ENCODE measurements at places on chromosomes 7 and 10. TPM values are rescaled to one million over a fixed set of nuclear protein-coding genes. Genes with fewer than 3 reads are reported as not detected.
A peak's percentile ranks its signal among the peaks of the same experiment; 100 is the strongest.

- DNase-seq: no peak
Observed at GRCh38 chr7:127581716-127582115, 3.7 kb downstream of the GCC1 start.

DNA sequence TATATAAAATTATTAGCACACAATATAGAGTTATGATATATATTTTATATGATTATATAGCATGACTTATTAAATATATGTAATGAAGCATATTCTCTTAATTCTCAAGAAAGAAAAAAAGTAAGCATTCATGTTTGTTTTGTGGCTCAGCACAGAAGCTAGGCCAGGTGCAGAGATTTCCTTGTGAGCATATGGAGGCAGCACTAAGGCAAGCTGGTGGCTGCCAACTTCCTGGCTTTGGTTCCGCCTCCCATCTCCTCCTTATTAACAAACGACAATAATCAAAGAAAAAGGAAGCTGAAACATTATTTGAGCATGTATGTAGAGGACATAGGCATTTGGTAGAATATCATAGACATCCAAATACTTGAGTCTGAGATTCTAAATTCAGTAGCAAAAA lies 130.3 kb downstream of the ST7 start:
- no peak for DNase-seq

DNA sequence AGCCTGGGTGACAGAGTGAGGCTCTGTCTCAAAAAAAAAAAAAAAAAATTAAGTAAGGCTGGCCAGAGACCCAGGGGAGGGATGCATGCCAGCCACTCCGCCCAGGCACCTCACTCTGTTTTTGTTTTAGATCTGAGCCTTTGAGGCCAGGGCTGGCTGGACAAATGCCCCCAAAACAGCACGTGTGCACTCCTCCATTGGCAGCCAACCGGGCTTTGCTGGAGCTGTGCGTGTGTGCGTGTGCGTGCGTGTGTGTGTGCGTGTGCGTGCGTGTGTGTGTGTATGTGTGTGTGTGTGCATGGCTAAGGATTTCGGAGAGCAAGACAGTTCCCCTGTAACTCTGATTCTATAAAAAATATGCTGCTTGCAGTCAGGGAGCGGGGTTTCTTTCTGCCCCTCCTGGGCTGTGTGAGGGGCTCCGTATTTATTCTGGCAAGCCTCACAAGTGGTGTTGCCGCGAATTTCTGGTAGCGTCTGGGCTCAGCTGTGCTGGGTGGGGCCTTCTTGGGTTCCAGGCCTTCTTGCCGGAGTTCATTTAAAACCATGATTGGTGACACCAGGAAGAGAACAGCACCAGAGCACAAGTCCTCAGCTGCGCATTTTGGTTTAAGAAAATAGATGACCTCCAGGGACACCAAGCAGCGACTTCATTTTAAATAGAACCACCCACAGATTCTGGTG lies 28.1 kb upstream of the UNCX start:
- no peak for DNase-seq

DNA sequence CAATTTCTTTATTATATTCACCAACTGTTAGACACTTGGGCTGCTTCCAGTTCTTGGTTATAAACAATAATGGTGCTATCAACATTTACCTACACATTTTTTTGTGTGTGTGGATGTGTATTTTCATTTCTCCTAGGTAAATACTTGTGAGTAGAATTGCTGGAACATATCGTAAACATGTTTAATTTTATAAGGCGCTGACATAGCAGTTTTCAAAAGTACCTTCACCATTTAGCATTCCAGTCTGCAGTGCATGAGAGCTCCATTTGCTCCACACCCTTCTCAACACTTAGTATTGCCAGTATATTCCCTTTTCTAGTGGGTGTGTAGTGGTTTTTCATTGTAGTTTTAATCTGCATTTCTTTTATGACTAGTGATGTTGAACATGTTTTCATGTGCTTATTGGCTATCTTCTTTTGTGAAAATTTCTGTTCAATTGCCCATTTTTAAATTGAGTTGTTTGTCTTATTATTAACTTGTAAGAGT lies 59.6 kb upstream of the FAM204A start:
- DNase-seq: no peak

DNA sequence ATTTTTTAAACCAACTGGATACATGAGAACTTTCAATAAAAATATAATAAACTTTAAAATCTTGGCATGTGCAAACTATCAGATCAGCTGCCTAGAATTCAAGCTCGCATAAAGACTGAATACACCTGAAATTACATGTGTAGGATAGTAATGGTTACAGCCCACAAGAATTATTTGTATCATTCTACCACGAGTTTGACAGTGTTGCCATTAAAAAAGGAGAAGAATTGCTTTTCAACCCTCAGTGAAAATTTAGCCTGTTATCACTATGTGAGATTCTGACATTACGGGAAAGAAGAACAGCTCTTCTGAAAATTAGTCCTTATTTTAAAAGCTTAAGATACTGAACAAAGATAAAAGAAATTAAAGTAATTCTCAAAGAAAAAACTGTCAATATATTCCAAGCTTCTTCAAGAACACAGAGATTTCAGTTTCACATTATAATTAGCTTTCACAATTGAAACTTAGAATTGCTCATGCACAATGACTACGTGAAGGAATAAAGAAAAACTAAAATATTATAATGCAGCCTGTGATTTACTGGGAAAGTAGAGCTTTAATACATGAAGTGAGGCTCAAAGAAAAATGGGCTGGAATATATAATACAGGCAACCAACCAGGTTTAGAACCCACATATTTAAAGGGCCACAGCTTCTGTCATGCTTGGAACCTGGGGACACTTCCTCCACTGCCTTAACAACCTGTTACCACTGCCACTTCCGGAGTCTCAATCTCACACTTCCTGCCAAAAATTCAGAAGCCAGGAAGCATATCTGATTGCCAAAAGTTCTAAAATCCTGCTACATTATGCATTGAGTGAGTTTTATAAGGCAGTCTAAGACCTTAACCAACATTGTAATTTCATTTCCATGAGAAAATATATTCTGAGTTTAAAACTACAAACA lies 23.2 kb downstream of the TPK1 start:
- no peak for DNase-seq

The ZDHHC4 gene
- 36.7 TPM for total RNA-seq

The LDB3 gene
- 1,542 TPM for total RNA-seq

DNA sequence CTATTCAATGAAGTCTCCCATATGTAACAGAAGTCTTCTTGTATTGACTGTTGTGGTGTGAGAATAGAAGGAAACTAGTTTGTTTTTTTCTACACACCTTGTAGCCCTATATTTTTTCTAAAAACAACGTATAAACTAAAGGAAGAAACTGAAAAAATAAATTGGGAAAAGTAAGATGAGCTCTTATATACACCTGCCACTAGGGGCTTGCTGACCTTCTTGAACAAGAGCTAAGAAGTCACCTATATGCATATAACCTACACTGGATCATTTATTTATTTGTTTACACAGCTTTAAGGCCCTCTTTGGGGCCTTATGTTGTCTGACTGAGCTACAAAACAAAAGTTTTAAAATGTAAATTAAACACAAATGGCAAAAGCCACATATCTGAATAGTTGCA lies 383.0 kb downstream of the HPSE2 start:
- no peak for DNase-seq

DNA sequence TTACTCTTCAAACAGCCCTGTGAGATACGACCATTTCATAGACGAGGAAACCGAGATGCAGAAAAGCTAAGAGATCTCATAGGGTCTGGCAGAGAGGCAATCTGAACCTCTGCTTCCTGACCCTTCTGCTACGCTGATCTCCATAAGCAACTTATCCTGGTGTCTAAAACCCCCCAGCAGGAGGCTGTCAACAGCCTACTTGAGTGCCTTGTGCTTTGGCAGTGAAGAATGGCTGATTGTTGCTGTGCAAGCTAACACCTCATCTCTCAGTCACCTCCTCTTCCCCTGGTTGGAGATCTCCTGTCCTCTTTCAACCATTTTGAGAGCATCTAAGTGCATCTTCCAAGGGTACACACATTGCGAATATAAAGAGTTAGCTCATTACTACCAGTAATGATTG lies 86.2 kb downstream of the AOAH start:
- DNase-seq: no peak

DNA sequence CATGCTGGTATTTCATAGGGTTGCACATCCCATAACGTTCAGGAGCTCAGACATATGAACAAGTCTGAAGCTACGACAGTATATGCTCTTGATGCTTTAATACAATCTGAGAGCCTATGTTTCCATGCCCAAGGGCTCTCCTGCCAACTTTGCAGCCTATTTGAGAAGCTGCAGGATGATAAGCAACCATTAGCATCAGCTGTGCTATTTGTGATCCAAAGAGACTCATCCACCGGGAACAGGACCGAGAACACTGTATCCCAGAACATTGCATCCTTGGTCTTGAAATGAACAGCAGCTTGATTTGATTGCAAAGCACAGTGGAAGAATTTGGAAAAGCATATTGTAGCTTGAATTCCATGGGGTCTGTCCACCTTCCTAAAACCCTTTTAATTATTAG lies 156.2 kb upstream of the PTER start:
- DNase-seq: no peak

- no peak for DNase-seq
Observed at GRCh38 chr7:128396357-128396756, 13.4 kb downstream of the IMPDH1 start.

- DNase-seq: no peak
Observed at GRCh38 chr10:90227217-90227656, 525.8 kb downstream of the KIF20B start.

DNA sequence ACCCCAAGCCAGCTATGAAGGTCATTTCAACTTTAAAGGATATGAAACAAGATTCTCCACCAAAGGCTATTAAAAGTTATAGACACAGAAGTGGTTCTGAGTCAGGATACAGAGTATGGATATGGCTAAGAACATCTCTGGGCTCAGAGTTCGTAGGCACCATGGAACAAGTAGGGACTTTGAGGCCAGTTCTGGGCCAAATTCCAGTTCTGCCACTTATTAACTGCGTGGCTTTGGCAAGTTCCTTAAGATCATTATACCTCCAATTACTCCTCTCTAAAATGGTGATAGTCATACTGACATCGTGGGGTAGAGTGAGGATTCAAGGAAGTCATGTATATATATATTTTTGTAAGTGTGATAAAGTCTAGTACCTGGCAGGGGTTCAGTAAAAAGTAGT lies 105.8 kb upstream of the NFE2L3 start:
- no peak for DNase-seq

The DGKB gene
- total RNA-seq: 0.30 TPM

- DNase-seq: no peak
Observed at GRCh38 chr7:100781255-100781654, 46.1 kb downstream of the EPHB4 start.

DNA sequence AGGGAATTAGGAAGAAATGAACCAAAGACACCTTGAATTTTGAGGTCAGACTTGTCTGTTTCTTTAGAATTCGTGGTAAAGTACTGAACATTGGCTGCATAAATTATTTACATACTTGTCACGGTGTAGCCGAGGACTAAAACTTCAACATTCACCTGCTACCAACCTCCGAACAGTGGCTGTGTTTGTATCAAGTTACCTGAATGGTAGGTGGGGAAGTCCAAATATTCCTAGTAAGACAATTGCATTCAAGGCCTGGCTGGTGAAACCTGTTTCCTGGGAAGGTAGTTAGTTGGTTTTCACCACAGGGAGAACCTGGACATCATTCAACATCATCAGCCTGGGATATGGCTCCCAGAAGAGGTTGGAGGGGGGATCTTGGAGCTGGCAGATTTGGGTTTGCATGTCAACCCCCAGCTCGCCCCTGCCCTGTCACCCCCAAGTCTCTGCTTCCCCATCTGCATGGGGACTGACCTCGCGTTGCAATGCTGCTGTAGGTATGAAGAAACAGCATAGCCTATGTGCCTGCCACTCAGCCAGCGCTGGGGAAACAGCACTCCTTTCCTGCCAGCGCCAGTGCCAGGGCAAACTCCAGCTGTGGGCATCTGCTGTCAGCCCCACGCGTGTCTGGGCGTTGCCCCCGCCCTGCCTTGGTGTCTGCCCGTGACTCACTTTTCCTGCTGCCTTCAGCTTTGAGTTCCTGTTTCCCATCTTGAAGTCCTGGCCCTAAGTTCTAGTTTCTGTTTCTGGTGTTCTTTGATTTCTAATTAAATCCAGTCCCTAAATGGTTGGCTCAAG lies 12.7 kb upstream of the LARP4B start:
- DNase-seq: peak; percentile 59

- no peak for DNase-seq
Observed at GRCh38 chr10:53256623-53257022, 484.0 kb upstream of the MBL2 start.

- no peak for DNase-seq
Observed at GRCh38 chr10:116084161-116084560, 188.8 kb downstream of the GFRA1 start.

- no peak for DNase-seq
Observed at GRCh38 chr7:30702200-30702599, 19.9 kb upstream of the CRHR2 start.

The NKX1-2 gene
- total RNA-seq: not detected

DNA sequence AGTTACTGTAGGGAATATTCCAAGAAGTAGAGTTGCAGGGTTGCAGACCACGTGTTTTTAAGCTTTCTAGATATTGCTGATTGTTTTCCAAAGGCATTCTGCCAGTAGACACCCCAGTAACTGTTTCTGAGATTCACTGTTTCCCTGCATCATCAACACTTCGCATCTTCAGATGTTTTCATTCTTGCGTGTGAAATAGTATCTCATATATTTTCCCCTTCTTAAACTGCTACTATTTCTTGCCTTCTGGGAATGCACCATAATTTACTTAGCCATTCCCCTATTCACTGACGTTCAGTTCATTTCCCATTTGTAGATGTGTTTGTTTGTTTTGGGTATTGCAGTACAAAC lies 30.7 kb downstream of the ALOX5 start:
- DNase-seq: no peak

The CRPPA gene
- 8.3 TPM for total RNA-seq

DNA sequence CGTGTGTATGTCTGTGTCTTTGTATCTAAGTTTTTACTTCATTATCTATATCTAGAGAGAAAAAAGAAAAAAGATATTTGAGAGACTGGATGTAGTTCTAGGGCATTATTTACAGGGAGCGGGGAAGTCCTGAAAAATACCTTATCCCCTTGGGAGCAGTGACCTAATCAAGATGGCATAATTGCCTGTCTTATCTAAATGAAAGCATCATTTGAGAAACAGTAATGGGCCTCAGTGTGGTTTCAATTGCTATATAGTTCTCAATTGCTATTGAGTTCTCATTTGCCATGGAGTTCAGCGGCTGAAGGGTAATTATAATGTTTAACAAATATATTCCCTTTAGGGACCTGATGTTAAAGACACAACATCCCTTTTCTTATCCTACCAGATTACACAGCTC lies 216.5 kb downstream of the PLXNA4 start:
- DNase-seq: no peak

The ELN gene
- 51.6 TPM for total RNA-seq

The MINDY4 gene
- 3.8 TPM for total RNA-seq

DNA sequence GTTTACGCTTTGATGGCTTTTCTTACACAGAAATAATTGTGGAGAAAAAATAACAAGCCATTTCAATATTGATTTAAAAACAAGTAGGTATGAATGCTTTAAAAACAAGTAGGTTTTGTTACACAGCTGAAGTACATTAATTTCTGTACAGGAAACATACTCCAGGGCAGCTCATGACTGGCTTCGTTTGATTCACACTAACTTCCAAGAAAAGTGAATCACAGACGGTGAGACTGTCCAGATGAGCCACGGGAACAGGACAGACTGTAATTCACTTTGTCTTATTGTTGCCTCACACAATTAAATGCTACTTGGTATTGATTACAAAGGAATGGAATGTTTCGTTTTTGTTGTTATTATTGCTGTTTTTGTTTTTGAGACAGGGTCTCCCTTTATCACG lies 26.6 kb upstream of the SNX10 start:
- no peak for DNase-seq
